ENCODE measurements at places on chromosomes 7 and 10.

DNA sequence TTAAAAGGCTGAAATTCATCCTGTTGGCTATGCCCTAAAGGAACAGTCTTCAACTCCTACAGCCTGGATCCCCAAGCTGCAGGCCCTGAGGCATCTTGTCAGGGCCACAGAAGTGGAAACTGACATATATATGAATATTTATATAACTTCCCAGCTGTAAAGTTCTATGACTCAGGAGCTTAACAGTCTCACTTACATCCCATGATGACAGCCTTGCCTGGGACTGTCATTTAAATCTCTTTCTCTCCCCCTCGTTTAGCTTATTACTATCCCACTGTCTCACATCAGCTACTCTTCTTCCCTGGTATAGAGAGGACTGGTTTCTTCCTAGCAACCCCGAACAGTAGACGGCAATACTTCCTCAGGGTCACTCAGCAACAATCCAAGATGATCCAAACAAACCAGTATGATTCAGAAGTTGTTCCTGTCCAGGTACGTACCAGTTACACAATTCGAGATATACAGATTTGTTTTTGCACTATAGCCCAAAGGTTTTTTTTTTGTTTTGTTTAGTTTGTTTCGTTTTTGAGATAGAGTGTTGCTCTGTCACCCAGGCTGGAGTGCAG lies 22.7 kb downstream of the KIAA1549 start:
- DNase-seq, result no peak

- DNase-seq, result no peak
These were observed 45.0 kb downstream of the JAKMIP3 start for GRCh38 chr10:132110713-132111112.

DNA sequence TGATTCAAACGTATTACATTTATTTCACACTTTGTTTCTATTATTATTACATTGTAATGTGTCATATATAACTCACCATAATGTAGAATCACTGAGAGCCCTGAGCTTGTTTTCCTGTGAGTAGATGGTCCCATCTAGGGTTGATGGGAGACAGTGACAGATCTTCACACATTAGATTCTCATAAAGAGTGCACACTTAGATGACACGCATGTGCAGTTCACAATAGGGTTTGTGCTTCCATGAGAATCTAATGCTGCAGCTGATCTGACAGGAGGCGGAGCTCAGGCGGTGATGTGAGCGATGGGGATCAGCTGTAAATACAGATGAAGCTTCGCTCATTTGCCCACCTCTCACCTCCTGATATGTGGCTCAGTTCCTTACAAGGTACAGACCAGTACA lies 36.1 kb downstream of the BMPER start:
- DNase-seq, result no peak

GRCh38 chr7:100867776-100868485 lies 744 bp downstream of the TRIP6 start:
- no peak for DNase-seq
